ENCODE measurements at places on chromosomes 2 and 18.

DNA sequence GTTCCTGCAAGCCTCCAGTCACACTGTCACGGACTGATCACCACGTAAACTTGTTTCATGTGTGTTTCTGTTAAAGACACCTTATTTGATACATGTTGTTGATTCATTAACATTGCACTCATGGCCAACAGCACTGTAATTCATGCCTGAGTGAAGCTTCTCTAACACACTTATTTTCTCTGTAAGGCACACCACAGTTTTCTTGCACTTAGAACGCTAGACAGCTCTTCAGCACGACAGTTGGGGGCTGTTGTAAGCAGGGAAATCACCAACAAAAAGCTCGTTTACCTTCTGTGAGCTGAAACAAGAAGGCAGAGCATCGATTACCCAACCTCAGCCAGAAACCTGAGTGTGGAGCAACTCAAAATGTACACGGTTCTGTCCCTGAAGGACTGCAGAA, 28.1 kb downstream of the TNFRSF11A start:
- no peak for DNase-seq

GRCh38 chr2:43360137-43360536, 133.7 kb upstream of the ZFP36L2 start:
- no peak for DNase-seq

DNA sequence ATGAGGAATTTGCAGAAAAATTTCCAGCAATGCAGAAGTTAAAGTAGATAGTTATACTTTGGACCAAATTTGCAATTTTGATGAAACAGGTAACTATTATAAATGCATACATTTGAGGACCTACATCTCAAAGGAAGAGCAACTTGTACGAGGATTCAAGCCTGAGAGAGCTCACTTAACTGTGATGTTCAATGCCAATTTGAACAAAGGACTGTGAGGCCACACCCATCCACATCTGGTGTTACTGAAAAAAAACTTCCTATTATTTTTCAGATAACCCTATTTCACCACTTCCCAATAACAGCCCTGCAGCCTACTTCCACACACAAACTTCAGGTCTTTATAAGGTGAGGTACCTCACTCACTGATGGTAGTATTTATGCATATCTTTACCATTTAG, 203.5 kb upstream of the NABP1 start:
- DNase-seq, result no peak

DNA sequence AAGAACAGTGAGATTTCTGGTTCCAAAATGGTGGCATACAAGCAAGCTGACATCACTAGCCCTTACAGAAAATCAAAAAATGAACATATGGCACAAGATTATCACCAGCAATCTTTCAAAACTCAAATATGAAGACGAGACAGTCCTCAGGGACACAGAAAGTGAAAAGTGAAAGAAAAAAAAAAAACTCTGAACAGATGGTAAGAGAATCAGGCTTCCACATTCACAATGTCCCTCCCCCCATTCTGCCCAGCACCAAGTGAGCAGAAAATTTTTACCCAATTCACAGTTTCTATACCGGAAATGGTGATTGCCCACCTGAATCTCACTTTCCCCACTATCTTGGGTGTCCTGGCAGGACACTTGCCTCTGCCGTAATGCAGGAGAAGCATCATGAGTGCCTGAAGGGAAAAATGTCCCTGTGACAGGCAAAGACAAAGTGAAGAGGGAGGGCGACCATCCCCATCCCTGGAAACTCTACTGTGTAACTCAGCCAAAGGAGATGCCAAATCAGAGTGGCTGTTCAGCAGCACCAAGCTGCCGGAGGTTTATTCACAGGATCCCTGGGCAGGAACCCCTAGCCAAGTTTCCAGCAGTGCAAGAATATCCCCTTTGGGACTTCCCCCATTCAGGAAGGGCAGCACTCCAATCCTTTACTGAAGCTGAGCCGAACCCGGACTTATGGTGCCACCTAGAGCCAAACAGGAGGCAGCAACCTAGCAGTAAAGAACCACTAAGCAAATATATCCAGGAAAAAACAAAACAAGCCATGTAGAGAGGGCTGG, 312.2 kb downstream of the LRATD1 start:
- DNase-seq, result no peak

- no peak for DNase-seq
Measured at GRCh38 chr2:20365249-20365817, 14.7 kb upstream of the PUM2 start.
